ENCODE measurements at places on chromosomes 5 and 9.

- DNase-seq, result no peak
Observed at GRCh38 chr9:33265211-33265865, 489 bp downstream of the CHMP5 start.

DNA sequence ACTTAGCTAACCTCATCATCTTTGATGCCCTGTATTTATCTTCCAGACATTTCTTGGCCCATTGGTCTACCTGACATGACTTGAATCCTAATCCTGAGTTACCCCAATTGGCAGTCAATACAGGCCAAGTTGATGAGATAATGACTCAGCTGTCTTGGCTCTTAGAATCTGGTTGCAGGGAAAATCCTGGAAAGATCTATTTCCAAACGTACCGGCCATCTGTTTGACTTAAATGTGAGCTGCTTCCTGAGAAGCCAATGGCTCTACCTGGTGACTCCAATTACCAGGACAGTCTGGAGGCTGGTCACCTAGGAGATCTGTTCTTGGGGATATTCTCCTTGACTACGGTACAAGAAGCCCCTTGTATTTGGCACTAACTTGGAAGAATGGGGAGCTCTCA, 475.2 kb upstream of the BRINP1 start:
- DNase-seq, result peak; percentile 20

DNA sequence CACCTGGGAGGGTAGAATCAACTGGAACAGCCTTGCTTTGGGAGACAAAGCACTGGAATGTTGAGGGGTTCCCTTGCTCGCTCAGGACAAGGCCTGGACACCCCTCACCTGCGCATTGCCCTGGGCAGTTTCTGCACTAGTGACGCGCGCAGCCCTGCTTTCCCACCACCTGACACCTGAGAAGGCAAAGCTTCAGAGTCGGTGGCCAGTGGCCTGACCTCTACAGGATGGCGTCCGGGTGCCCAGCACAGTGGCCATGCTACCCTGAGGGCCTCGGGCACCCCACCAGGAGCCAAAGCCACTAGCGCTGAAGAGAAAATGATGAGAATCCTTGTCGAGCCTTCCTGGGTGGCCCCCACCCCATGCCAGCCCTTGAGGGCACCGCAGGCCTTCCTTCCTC, 161.3 kb downstream of the OLFM1 start:
- DNase-seq, result no peak

- no peak for DNase-seq
Observed at GRCh38 chr9:69696802-69697201, 24.6 kb upstream of the APBA1 start.

DNA sequence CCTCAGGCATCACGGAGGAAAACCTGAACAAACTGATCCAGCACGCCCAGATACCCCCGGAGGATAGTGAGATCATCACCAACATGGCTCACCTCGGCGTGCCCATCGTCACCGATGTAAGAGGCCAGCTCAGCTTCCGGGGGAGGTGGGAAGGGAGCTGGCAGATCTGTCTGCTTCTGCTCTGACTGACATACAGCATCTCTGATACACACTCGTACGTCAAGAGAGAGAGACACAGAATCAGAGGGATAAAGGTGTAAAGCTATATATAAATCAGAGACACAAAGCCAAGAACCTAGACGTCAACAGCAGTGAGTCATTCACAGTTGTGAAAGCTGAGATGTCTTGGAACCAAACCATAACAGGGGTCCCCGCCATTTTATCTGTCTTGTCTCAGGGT, 30.1 kb upstream of the CFAP157 start:
- DNase-seq, result peak; percentile 27

All from brain (organoid and tissue), 16 donors.